ENCODE measurements at places on chromosomes 2 and 18.

- DNase-seq: peak; percentile 93
Observed at GRCh38 chr2:9003616-9004337, at the start of gene MBOAT2. TSS of gene MBOAT2 (minus strand) at chr2:9003684. CDS start at chr2:9003614, 70 bp downstream.

GRCh38 chr2:220057391-220057790, 430.0 kb downstream of the SLC4A3 start:
- DNase-seq: no peak

- no peak for DNase-seq
Observed at GRCh38 chr18:43275546-43275945, 1.7 kb downstream of the SYT4 start.

DNA sequence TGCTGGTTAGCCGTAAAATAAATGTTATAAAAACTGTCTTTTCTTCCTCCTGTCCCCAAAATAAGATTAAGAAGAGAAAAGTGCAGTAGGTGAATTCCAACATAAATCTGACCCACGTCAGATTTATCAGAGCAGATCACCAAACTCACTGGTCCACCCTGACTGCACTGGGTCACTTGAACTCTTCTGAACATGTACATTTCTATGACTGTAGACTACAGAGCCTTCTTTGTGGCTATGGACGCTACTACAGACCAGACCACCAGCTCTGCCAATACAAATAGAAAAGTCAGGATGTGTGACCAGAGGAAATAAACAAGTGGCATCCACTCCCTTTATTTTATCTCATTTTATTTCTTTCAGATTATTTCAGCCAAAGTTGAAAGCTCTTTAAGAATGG, 11.6 kb downstream of the DSG2 start:
- no peak for DNase-seq

DNA sequence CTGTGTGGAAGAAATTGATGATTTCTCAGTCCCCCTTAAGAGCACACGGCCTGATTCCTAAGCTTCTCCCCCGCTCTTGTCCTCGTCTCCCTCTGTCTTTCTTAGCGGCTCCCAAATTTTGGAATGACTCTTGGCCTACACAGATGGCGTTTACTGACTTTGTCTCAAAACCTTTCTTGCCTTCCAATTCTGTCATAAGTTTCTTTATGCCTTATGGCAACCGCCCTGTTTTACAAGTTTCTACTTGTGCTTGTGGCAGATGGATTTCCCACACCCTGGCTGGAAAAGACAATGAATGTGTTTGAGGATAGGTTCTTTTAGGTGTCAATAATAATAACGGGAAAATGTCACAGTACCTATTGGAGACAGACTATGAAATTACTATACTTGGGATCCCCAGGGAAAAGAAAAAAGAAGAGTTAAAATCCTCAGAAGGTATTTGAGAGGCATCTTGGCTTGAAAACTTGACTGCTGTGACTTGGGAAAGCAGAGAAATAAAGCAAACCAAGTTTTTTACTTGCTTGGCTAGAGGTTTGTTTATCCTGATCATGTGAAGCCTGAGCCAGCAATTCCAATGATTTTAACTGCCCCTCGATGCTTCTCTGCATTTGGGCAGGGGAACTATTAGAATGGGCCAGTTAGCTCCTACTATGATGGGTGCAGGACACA, 276.4 kb downstream of the HRH4 start:
- no peak for DNase-seq

Data from NCI-H774 (cell line).